ENCODE measurements at places on chromosomes 6 and 20.

- DNase-seq, result no peak
Measured at GRCh38 chr20:20248620-20249200, 119.2 kb upstream of the INSM1 start.

DNA sequence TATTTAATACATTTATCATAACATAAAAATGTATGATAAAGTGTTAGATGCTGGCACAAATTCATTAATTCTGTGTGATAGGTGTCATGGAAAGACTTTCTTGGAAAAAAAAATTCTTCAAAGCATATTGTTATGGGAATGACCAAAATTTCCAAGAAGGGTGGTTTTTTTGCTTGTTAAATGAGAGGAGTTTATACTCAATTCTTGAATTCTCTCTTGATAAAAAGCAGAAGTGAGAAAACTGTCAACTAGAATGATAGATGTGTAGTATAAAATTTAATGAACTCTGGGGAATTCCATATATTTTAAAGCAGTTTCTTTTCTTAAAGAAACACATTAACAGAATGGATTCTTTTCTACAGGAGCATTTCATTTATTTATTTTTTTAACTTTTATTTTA is 62.0 kb upstream of the SNAP91 start:
- no peak for DNase-seq

DNA sequence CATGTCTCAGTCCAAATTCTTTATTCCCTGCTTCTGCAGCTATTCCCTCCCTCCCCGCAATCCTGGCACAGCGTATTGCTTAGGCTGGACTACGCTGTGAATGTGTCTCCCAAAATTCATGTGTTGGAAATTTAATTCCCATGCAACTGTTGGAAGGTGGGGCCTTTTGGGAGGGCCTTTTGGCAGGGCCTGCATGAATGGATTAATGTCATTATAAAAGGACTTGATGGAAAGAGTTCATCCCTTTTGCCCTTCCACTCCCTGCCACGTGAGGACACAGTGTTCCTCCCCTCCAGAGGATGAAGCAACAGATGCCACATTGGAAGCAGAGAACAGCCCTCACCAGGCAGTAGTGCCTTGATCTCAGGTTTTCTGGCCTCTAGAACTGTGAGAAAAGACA is 20.4 kb upstream of the NOTCH4 start:
- no peak for DNase-seq

DNA sequence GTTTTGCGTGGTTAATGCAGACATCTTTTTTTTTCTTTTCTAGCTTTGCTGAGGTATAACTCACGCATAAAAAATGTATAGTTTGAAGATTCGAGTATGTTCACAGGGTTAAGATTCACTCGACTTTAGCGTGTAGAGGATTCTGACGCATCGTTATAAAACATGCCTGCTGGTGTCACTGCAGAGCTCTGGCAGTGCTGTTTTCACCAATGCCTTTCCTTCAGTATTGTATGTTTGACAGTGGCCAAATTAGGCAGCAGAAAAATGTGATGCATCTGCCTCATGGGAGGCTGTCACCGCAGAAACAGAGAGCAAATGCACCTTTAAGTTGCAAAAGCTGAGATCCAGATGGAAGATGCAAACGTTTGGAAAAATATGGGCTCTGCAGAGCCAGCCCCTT is 18.0 kb upstream of the SIRPB2 start:
- peak; percentile 36 for DNase-seq

DNA sequence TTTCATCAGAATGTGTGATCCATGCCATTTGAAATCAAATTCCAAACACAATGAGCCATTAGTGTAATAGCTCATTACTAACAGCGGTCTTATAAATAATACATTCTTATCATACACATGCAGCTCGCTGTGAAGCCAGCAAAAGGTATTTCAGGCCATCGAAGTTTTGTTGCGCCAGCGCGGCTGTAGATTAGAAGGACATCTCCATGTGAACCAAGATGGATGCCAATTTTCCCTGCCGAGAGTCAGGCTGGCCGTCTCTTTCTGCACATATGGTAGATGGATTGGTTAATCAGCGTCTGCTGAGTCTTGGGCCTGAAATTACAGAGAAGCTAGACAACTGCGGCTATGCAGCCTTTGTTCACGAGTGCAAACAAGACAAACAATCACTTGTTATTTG is 44.1 kb downstream of the CFAP61 start:
- no peak for DNase-seq

GRCh38 chr20:381581-382290 is 1.2 kb downstream of the TRIB3 start:
- peak; percentile 83 for DNase-seq

DNA sequence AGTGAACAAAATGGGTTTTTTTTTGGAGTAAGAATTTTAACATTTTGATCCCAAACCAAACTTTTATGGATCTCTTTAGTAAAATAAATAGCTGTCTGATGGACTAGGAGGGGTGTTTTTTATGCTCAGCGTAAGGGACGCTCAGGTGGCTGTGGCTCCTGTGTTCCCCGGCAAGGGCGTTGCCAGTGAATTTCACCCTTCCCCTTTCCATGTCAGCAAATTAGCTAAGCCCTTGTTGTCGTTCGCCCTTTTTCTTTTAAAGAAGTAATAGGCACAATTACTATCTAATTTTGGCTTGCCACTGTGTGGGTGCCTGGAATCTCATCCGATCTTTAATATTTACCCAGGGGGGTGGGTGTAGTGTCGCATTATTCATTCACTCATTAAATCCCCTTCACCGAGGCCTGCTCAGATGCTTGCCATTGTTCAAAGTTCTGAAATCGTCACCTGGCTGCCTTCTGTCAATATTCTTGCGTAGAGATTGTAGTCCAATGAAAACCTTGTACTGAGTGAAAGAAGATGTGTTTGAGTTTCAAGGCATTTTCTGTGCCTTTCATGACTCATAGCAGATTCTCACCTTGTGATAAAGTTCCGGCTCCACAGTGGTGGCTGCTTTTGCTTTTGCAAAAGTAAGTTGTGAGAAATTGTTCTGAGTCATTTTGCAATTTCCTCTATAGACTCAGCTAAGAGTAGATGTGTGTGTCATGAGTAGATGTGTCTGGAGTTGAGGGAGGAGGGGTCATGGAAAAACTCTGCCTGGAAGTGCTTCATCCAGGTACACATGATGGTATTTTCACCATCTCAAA is 40.0 kb upstream of the CLDN20 start:
- DNase-seq, result peak; percentile 57

GRCh38 chr20:17488916-17489600 is 42.1 kb downstream of the BFSP1 start:
- no peak for DNase-seq

DNA sequence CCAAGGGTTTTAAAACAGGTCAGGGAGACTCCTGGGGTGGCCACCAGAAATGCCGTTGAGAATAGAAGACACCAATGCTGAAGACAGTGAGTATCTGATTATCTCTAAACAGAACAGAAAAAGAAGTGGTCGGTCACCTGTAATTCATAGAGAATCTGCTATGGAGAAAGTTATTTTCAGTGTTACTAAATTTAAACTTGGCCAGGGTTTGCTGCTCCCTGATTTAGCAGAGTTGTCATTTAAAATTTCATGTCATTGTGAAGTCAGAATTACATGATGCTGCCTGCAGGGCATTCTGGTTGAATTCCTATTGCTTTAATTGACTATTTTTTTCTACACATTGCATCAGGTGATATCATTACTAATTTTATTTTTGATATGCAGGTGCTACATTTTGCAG is 114.1 kb downstream of the HS3ST5 start:
- no peak for DNase-seq

- no peak for DNase-seq
Measured at GRCh38 chr6:92682516-92683398, 736.6 kb downstream of the EPHA7 start.

DNA sequence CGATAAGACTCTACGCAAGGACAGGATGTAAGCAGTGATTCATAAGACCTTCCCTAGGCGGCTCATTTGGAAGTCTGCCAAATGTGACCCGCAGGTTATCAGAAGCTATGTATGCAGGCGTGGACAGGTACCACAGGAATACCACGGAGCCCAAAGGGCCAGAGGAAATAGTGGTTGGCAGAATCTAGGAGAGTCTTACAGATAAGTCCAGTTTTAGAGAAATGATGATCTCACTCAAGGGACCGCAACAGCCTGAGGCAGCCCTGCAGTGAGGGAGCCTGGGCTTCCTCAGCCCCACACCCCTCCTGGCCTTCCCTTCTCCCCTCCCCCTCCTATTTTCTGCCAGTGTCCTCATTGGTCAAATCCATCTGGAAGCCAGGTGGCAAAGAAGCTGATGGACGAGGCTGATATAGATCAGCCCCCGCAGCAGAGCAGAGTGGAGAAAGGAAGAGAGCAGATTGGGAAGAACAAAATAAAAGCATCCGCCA is 110.6 kb downstream of the FNDC1 start:
- no peak for DNase-seq

- DNase-seq, result peak; percentile 96
Measured at GRCh38 chr6:34526992-34527728, 29.0 kb downstream of the SPDEF start.

GRCh38 chr6:96016334-96017069 is 728 bp downstream of the FUT9 start:
- no peak for DNase-seq

DNA sequence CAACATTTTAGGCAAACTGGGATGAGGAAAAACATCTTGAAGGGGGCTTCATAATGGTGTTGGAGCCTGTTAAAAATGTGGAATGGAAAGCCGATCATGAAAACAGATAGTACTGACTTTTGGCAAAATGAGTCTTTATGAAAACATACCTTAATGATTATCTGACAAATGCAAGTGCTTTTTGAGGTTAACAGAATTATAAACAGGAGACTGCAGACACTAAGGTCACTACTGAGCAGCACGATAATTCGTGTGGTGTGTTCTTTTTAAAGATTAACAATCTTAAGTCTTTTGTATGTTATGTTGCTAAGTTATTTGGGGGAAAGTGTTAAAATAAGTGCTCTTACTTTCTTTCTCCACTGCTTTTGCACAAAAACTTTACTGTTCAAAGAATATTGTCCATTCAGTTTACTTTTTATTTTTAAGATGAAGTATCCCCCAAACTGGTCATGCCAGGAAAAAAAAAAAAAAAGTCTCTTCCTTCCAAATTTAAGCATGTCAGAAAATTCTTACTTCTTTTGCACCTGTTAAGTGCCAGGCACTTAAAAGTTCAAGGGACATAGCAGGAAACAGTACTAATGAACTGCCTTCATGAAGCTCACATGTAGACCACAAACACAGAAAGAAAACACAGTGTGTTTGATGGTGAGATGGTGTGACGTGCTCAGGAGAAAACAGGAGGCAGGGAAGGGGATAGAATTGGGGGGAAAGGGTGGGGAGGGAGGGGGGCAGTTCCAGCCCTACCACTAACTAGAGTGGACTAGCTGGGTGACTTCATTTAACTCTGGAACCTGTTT is 73.2 kb downstream of the CDYL start:
- no peak for DNase-seq

DNA sequence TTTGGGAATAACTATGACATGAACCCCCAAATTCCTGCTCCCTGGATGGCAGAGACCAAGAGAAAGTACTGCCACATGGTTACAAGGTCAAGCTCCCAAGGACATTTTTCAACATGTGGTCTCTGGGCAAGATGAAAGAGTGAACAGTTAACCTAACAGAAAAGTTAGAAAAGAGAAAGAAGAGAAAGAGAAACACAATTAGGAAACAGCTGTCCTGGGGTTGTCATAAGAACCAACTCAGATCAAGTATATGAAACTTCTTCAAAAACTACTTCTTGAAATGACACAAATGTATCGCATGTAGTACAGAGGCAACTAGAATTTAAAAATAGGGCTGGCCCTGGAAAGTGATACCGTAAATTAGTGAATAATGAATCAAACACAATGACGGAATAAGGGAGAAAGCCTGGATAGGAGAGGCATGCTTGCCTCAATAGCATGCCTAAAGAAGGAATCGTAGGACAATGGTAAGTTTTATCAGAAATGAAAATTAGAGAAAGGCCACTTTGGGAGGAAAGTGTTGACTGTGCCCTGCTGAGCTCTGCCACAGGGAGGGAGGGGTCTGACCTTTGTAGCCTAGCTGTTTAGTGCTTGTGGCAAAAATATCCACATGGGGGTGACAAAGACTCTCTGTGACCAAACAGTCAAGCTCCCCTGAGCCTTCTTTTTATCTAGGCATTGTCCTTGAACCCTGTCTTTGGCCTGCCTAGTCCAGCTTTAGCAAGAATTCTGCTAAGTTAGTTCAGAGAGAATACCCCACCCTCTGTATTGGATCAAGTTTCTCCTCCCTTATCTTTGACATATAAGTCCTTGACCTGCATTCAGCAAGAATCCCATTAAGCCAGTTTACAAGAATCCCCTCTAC is 4.3 kb upstream of the DCBLD1 start:
- DNase-seq, result peak; percentile 37

DNA sequence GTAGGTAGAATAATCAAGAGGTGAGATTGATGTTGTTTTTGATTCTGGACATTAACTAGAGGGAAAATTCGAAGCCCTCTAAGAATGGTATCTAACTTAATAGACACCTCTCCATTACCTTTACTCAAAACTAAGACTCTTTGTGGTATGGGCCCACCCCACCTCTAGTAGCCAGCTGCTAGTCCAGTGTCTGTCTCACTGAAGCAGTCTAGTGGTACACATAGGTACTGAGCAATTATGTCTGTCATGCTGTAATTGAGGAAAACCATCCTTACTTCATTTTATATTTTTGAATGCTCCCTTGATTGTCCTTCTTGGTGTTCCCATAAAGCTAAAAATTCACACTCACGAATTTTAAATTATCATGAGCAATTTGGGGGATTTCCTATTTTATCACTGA is 290.7 kb downstream of the ARHGAP18 start:
- no peak for DNase-seq

- no peak for DNase-seq
Measured at GRCh38 chr6:122673343-122673961, 63.2 kb downstream of the PKIB start.

GRCh38 chr6:170198298-170198697 is 92.6 kb downstream of the DLL1 start:
- DNase-seq, result no peak

- no peak for DNase-seq
Measured at GRCh38 chr20:36312724-36313441, 6.7 kb downstream of the DLGAP4 start.

DNA sequence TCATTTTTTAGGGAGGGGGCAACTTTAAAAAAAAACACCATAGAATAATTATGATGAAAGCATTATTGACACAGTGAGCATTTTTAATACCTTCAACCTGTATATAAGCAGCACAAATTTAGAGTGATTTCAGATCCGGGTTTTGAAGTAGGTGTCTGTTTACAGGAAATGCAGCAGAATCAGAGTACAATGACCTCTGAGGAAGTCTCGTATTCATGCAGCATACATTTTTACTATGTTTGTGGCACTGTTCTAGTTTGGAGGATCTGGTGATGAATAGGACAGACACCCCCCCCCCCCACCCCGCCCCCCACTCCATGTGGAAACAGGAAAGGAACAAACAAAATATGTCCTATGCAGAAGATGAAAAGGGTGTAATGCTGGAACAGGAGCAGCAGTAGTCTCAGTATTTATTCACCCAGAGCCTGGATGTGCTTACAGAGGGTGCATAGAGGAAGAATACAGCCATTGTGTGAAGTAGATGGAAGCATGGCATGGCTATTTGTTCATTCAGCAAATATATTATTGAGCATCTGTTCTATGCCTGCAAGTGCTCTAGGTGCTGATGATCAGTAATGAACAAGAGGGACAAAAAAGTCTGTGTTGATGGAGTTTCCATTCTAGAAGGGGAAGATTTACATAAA is 19.7 kb downstream of the VAPB start:
- DNase-seq, result peak; percentile 48
